ENCODE measurements at places on chromosomes 12 and 14.

GRCh38 chr14:101947577-101947903 lies 16.8 kb upstream of the DYNC1H1 start:
- no peak for DNase-seq

- no peak for DNase-seq
These were observed 13.1 kb upstream of the SMCO3 start for GRCh38 chr12:14827043-14827442.

- no peak for DNase-seq
These were observed 17.1 kb downstream of the TESPA1 start for GRCh38 chr12:54967461-54967860.

DNA sequence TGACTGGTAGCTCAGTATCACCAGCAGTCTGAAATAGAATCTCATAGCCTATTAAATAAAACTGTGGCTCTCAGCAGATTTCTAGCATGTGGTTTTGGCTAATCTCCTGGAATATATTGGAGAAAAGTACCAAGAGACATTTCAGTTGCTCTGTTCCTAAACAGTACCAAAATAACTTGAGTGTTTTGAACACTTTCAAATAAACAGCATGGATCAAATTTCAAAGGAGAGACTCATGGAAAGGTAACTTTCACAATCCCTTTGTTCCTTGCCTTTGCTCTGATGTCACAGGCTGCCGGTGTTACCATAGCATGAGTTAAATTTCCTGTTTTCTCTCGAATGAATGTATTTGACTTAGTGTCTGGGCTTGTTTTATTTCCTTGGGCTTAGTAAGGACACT lies 3.4 kb downstream of the ARG2 start:
- no peak for DNase-seq
